ENCODE measurements at places on chromosomes 4 and X.

DNA sequence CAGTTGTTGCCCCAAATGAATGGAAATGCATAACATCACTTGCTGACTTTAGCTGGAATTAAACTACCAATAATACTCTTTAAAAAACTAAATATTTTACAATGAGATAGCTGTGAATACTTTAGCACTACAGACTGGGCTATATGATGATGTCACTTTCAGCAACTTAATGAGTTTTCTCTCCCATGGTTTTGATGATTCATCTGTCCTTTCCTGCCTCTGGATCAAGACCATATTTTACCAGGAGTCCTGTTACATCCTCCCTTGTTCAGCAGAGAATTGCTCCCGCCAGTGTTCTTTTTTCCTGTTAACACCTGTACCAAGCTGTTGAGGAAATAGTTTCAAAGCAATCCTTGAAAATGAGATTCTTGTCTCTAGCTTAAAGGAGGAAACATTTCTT lies 543.0 kb downstream of the SPRY1 start:
- no peaks in the 10 kb centered on the region for H3K4me1 ChIP-seq
- peaks cover 4% of the 10 kb centered on the region for H3K27me3 ChIP-seq
- DNase-seq = no peak
- H3K36me3 ChIP-seq = no peaks in the 10 kb centered on the region

- H3K27ac ChIP-seq = no peak overlapping the region
- no peak overlapping the region for H3K4me3 ChIP-seq
- H3K4me1 ChIP-seq = peaks cover 2% of the 10 kb centered on the region
- DNase-seq = no peak
Measured at GRCh38 chrX:9785254-9785943, 830 bp upstream of the SHROOM2 start.

- peaks cover 74% of the 10 kb centered on the region for H3K36me3 ChIP-seq
- no peak for DNase-seq
- H3K27ac ChIP-seq = no peak overlapping the region
- no peaks in the 10 kb centered on the region for H3K27me3 ChIP-seq
Measured at GRCh38 chr4:105234582-105234981, 87.9 kb downstream of the TET2 start.

GRCh38 chr4:95045429-95045828 lies 287.7 kb downstream of the BMPR1B start:
- H3K4me3 ChIP-seq = no peak overlapping the region
- no peak overlapping the region for H3K27ac ChIP-seq
- no peaks in the 10 kb centered on the region for H3K27me3 ChIP-seq
- H3K36me3 ChIP-seq = no peaks in the 10 kb centered on the region
- no peak for DNase-seq
